KBM-7 (cell line): ENCODE measurements at places on chromosomes 16 and 17.
A peak's percentile ranks its signal among the peaks of the same experiment; 100 is the strongest.

DNA sequence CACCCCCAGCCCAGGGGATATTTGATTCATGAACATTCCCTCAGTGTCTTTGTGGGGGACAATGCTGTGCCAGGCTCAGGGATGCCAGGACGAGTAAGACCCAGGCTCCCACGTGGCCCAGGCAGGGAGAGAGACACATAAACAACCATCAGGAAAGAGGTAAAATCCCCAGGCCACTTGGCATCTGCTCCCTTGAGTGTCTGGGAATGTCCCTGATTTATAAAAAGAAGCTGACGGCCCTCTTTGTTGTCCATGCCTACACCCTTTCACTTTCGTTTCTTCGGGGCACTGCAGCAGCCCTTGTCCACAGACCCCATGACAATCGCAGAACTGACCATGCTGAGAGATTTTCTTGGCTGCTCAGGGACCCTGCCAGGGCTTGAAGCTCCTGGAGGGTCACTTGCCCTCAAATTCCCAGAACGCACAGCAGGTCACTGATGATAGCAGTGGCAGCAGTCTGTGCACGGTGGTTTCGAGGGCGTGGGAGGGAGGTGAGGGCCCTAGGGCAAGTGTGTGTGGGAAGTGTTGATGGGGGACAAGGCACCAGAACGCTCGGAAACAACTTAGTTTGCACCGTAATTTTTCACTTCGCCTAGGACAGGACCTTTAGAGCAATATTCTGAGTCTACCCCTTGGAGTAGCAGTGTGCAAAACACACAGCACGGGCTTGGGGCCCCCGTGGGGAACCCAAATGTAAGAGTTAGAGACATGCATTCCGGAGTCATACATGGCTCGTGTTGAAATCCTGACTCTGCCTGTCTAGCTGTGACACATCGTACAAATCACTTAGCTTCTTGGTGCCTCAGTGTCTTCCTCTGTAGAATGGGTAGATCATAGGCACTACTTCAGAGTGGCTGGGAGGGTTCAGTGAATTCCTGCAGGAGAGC lies 4.7 kb downstream of the NOD2 start:
- DNase-seq, result no peak

- peak; percentile 84 for DNase-seq
Measured at GRCh38 chr17:64263000-64263766, at the start of gene TEX2. TEX2 (minus strand) TSS chr17:64263260; CDS start chr17:64214217, 49,043 bp downstream.

DNA sequence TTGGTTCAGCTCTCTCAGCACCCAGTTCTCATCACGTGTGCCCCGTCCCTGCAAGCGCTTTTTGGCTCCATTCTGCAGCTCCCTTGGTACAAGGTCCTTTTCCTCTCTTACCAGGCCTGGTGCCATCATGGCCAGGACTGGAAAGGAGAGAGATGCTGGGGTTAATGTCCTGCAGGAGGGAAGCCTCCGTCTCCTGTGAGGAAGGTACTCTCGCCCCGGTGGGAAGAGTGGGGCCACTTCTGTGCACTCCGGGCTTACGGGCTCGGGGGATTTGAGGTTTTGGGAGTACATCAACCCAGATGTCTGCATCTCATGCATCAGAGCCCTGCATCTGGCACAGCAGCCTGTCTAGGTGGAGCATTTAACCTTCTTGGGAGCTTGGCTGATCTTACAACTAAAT lies 10.1 kb downstream of the CTRB2 start:
- DNase-seq, result no peak

- no peak for DNase-seq
Measured at GRCh38 chr16:54647216-54647615, 283.4 kb upstream of the IRX5 start.

GRCh38 chr16:89705006-89705405 lies 3.5 kb upstream of the SPATA2L start:
- no peak for DNase-seq

DNA sequence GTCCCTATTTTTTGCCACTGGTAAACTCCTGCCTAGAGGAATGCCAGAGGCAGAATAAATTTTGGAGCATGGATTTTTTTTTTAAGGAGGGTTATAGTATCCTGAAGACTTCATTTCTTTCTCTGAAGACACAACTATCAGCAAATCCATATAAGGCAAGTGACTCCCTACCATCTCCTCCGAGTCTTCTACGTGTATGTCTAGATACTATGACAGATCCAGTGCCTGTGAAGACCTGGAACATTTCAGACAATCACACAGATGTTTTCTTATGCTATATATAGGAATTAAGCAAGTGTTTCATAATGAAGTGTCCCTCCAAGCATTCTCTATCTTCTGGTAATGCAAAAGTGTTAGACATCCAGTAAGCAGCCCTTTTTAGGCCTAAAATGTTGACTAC lies 255.5 kb upstream of the TBX2 start:
- no peak for DNase-seq

DNA sequence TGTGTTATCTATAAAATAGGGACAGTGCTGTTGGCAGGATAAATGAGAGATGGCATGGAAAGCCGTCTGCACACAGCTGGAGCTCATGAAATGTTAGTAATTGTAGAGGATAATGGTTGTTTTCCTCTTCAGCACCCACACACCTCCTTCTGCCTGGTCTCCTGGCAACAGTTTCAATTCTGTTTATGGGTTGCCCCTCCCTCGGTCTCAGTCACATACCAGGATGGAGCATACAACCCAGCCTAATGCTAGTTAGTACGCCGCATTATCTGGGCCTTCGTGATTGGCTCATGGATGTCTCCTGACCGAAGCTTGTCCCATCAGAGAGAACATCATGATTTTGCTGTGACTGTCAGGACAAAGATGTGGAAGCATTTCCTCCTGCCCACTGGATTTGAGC lies 126.2 kb upstream of the WSCD1 start:
- no peak for DNase-seq

GRCh38 chr17:51091635-51092034 lies 29.0 kb downstream of the SPAG9 start:
- DNase-seq, result no peak

DNA sequence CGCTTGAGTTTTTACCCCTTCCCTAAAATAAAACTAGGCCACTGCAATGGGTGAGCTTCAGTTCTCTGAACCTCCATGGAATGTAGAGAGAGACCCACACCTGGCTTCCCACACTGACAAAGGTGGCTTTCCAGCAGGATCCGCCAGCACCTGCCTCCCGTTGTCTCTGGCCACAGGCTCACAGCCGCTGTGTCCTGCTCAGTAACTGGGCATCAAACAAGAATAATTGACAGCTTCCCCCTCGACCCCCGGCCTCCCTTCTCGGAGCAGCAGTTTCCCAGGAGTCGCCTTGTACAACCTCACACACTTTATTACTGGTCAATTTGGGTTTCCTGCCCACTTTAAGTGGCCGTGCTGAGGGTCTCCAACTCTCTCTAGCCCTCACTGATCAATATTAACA lies 586.1 kb upstream of the PSMD7 start:
- DNase-seq, result no peak

- no peak for DNase-seq
Measured at GRCh38 chr17:32747856-32748255, 129.1 kb downstream of the MYO1D start.

GRCh38 chr16:23125277-23125676 lies 24.0 kb downstream of the USP31 start:
- DNase-seq, result no peak

DNA sequence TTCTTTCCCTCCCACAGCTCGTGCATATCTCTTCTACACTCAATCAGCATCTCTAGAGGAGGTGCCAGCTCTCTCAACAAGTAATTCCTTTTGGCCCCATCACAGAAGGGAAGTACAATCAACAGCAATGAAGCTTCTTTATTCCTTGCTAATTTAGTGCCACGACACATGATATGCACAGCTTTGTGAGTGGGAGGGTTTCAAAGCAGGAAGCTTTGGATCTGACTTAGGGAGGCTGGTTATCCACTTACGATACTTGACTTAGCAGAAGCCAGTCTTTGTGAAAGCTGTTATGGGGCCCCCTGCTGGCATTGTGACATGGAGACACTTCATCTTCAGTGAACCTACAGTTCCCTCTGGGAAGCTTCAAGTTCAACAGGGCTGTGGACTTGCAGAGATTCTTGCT lies 81.0 kb downstream of the TMEM100 start:
- peak; percentile 62 for DNase-seq

DNA sequence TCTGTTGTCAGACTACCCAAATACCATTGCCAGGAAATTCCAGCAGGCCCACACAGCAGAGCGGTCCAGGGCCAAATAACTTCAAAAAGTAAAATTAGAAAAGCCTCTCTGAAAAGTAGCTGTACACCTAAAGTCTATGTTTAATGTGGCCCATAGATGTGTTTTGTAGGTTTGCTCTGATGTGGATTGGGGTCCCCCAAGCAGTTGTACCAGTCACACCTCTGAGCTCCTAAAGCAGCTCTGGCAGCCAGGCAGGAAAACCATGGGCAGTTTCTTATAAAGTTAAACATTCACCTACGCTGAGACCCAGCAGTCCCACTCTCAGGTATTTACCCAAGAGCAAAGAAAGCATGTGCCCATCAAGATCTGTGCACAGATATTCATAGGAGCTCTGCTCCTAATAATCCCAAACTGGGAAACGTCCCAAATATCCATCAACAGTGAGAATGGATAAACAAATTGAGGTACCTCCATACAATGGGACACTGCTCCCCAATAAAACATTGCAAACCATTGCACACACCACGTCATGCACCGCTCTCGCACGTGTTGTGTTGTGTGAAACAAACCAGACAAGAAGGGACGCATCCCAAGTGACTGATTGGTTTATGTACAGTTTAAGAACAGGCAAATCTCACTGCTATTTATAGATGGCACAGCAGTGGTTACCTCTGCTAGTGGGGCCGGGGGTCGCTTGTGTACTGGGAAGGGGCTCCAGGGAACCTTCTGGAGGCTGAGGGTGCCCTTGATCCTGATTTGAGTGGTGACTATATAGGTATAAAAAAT lies 15.8 kb upstream of the PRM1 start:
- DNase-seq, result no peak

- DNase-seq, result peak; percentile 23
Measured at GRCh38 chr16:48110982-48111381, 44.8 kb downstream of the ABCC12 start.

GRCh38 chr16:80303691-80304090 lies 237.1 kb upstream of the DYNLRB2 start:
- no peak for DNase-seq

DNA sequence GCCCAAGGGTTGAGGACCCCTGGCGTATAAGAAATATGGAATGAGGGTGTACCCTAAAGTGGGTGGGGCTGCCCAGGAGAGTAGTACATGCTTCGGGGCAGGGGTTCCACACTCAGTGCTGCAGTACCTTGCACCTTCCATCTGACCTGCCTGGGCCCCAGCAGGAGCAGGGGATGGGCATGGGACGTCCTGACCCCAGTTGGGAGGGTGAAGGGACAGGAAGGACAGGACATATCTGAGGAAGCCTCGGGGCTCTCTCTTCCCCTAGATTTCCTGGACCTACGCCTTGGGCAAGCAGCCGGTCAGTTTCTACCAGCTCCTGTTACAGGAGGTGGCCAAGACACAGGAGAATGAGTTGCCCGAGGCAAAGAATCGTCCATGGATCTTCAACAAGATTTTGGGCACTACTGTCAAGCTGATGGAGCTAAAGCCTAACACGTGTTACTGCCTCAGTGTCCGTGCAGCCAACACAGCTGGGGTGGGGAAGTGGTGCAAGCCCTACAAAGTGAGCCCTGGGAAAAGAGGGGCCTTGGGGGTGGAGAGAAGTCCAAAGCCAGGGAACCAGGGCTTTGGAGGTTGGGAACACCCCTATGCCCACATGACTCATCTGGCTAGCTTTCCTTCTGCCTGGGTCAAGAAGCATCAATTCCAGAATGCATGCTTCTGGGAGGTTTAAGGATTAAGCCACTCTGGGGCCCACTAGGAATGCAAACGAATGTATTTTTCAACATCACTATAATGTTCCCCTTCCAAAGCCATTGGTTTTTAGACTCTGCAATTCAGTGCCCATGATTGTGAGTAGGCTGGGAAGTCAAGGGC lies 7.9 kb downstream of the FNDC8 start:
- no peak for DNase-seq

GRCh38 chr17:74392848-74393247 lies 25.5 kb downstream of the GPR142 start:
- DNase-seq, result no peak

GRCh38 chr16:25219070-25219737 lies 2.5 kb downstream of the AQP8 start:
- DNase-seq, result no peak

DNA sequence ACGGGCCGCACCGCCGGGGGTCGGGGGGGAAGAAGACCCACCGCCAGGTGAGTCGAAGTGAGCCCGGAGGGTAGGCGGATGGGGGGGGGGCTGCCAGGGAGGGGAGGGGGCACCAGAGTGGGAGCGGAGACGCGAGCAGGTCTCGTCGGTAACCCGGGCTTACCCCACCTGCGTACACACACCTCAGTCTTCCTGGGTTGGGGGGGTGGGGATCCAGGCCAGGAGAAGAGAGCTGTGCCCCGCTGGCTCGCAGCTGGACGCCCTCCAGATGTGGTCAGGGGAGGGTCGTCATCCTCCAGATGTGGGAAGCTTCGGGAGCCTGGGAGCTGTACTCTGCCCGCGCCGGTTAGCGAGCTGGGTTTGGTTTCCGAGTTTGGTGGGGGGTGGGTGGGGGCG lies 1.2 kb downstream of the CACNA1G start:
- DNase-seq, result no peak

DNA sequence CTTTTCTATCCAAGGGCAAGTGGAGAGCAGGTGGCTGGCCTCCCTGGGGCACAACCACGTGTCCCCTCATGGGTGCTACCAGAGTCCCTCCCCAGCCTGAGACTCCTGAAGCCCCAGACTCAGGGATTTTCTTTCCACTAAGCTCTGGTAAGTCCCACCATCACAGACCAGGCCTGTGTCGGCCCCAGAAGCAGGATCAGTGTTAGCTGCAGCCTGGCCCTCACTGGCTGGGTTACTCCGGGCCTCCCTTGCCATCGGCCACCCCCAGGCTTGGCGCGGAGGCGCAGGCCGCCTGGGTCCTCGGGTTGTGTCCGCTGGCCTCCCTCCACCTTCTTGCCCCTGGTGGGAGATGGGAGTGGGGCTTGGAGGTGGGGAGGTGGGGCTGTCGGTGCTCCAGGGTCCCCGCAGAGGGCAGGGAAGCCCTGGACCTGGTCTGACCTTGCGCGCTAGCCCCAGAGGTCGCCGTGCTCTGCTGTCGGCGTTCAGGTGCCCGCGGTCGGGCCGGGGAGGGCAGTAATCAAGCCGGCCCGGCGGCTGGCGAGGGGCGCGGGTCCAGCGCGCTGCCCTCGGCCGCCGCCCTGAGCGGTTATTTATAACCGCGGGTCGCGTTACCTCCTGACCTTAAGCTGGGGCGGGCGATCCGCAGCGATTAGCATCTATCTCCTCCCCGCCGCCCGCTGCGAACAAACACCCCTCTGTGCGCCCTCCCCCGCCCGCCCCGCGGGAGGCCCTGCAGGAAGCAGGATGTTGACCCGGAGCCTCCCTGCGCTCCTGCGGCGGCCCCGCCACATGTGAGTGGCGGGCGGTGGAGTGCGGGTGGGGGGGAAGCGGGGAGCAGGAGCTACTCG lies 78.1 kb upstream of the TOB1 start:
- DNase-seq, result peak; percentile 64
